ENCODE measurements at places on chromosomes 2 and 18.

DNA sequence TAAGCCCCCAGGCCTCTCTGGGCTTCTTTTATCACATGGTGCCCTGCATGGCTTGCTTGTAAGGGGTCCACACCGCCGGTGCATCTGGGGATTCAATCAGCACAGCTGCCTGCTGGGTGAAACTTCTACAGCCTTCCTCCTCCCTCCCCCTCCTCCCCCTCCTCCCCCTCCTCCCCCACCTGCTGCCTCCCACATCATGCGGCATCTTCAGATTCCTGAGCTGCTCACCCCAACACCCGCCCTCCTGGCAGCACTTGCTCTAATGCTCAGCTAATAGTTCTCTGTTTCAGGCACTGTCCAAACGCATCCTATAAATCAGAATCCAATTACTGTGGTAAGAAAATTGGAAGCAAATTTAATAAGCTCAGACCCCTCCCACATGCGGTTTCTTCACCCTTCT lies 150.7 kb downstream of the GALNT14 start:
- DNase-seq = no peak

DNA sequence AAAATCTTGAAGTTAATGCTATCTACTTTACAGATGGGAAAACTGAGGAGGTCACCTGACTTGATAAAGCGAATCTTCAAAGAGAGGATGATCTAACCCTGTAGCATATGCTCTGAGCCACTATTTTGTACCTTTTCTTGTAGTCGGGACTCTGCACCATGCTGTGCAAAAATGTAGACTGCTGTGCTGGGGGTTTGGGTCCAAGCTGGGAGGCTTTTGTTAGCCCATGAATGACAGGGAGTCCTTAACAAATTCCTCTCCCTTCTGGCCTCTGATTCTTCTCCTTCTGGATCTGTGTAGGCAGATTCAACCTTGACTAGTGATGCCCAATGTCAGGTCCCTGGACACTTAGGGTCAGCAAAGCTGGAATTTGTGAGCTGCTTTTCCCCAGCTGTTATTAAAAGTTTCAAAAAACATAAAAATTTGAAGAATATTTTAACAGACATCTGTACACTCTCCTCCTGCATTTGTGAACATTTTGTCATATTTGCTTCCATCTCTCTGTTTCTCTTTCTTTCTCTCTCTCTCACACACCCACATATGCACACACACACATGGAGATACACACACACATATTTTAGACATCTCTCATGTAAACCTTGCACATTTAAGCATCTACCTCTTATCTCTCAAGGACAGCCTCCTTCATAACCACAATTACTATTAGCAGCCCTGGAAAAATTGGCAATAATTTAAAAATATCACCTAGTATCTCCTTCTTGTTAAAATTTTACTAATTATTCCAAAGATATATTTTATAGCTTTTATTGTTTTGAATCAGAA lies 335.0 kb upstream of the TRIB2 start:
- no peak for DNase-seq

DNA sequence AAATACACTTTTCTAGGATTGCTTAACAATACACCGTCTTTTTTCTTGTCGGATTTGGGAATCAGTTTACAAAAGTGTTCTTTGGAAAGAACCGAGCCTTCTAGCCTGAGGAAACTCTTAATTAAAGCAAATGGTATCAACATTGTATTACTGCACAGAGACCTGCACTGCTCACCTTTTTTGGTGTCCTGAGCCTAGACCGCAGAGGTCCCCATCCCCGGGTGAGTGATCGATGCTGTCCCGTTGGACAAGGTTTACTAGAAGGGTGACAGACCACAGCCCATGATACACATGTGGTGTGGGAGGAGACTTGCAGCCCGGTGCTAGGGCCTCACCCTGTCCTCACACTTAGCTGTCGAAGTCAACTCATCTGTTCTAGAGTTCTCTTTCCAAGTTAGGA lies 55.3 kb downstream of the TSHZ1 start:
- no peak for DNase-seq

DNA sequence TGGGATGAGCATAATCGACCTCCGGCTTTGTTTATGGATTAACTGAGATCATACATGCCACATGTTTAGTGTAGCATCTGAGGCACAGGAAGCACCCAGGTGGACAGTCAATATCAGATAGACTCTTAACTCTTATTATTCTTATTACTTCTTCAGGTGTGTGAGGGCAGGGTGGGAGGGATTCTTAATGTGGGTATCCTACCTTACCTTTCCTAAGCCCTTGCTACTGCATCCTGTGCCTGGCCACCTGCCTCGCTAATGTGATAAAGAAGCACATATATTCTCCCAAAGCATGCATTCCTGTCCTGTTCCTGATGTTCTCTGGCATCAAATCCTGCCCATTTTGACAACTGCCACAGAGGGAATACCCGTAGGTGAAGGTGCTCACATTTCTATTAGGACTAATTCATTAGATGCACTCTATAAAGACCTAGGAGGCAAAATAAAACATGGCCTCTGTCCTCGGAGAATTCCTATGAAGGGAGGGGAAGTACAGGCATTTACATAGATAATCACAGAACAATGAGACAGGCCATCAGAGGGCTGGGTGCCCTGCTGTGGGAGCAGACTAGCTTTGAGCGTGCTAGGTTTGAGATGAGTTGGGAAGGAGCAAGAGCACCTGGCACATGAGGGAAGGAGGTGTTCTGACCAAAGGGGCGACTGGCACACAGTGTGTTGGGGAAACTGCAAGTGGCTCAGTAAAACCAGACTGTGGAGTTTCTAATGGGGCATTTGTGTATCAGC lies 19.5 kb upstream of the CELF4 start:
- no peak for DNase-seq

DNA sequence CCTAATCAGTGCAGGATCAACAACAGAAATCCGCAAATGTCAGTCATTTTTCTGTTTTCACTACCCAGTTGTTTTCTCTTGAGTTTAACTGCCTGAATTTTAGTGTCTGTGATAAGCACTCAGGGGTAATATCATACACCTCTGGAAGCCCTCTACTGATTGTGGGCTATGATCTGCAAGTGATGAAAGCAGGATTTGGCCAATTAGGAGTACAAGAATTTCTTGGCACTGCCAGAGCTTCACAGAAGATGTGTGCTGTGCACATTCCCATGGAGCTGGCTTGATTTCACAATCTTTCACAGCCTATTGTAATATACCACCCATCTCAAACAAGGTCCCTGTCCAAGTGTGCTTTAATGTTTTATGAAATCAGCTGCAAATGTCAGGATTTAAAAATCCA lies 27.3 kb upstream of the TDRD15 start:
- DNase-seq = no peak

- no peak for DNase-seq
Observed at GRCh38 chr2:18804536-18804935, 215.2 kb upstream of the NT5C1B start.

GRCh38 chr2:191114403-191114886 lies 36.3 kb downstream of the STAT4 start:
- no peak for DNase-seq

DNA sequence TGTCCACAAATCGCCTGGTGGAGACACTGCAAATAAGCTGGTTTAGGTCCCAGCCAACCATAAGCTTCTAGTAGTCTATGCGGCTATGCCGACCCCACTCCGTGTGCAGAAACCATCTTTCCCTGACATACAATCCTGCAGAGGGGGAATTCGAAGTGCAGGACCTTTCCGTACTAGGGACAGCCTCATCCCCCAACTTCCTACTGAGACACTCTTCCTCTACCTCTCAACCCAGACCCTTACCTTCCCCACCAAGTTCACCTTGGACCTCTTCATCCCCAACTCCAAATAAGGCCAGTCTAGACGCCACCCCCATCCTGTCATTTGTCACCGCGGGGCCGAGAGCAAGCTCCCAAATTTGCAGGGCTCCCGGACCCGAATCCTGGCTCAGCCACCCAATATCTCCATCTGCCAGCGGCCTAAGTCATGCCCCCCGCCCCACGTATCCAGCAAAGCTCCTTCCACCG lies 496 bp downstream of the SUCLG1 start:
- peak; percentile 36 for DNase-seq

DNA sequence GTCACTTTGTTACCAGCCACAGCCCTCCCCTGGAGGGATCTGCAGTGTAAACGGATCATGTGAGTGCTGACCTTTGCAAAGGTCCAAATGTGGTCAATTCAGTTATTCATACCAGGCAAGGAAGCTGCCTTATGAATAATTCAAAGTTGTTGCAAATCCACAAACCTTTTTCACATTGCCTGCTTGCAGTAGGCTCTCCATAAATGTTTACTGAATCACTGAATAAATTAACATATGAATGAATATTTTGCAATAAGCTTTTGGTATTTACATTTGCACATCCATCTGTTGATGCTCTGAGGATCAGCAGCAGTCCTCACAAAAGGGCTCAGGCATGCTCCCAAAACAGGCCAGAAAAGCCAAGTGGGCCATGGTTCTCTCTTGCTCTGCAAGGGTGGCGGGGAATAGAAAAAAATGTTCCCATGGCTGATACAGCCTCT lies 156.8 kb downstream of the VAPA start:
- DNase-seq = no peak

GRCh38 chr2:39107156-39107555 lies 13.7 kb downstream of the SOS1 start:
- DNase-seq = peak; percentile 72

GRCh38 chr2:147222506-147222905 lies 622.3 kb upstream of the ACVR2A start:
- no peak for DNase-seq
